ENCODE measurements at places on chromosomes 2 and 18.

DNA sequence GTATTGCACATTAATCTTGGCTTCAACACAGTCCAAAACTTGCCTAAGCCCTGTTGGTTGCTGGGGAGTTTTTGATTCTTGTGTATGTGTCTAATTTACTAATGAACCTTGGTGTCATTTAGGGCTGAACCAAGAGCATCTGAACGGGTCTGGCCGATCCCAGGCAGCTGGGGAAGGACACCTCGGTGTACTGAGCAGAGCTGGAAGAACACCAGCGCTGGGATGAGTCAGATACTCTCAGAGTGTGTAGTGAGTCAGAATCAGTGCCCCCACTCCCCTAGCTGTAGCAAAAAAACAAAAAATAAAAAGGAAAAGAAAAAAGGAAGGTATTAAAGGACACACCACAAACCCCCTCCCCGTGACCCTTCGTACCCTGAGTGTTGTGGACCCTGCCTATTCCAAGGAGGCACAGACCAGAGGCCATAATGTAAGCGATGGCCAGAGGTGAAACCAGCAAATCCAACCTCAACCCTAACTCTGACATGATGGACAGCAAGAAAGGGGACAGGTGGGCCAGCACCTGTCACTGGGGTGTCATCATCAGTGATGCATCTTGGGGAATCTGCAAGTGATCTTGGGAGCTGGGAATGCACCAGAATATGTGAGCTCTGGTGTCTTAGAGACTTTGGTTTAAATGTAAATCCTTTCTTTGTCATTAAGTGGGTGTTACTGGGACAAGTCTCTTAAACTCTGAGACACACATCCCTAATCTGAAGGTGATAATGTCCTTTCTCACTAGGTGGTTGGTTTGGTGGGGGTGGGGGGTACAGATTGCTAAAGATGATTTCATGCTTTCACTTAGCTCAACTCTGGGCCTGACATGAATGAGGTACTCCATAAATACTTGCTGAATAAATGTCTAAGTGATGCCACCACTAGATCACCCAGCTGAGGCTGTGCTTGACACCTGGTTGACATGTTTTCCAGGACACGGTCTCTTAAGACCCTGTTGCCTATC is 34.2 kb upstream of the NCOA1 start:
- DNase-seq, result no peak

DNA sequence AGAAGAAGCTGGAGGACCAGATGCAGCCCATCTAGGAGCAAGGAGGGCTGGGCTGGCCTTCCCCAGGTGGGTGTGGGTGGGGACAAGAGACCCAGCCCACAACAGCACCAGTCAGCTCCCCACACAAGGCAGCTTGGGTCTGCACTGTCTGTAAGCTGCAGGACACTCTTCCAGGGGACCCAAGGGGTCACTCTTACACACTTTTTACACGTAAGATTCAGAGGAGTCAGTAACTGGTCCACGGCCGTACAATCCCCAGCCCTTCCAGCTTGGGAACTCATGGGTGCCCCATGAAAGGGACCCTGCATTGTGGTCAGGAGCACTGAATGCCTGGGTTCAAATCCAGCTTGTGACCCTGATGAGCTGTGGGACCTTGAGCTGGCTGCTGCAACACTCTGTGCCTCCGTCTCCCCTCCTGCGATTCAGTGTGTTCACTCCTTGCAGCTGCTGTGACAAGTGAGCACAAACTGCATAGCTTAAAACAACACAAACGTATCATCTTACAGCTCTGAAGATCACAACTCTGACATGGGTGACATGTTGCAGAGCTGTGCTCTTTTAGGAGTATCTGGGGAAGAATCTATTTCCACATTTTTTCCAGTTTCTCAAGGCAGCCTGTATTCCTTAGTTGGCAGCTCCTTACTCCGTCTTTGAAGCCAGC is 11.1 kb upstream of the SLC66A3 start:
- no peak for DNase-seq

DNA sequence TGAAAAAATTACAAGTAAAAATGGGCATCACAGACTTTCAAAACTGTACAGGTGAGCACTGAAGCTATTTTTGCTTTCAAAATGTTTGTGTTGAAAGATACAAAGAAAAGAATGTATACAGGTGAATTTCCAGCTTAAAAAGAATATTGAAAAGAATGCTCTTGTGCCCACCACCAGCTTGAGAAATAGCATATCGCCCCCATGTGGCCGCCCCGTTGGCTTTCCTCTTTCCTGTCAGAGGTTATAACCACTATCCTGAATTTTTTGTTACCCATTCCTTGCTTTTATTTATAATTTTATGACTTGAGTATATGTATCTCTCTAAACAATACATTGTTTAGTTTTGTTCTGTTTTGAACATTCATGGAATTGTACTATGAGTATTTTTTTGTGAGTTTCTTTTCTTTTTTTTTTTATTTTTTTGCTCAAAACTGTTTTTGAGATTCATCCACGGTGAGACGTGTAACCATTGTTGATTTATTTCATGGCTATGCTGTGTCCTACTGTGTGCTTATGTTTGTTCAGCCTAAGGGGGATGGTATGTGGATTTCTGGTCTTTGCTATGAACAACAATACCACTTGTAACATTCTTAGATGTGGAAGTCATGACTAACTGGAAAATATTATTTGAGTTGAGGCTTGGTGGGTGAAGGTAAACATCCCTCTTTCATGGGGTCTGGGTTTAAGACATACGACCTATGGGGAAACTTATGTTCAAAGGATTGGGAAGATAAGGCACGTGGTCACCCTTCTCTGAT is 11.6 kb downstream of the TRPM8 start:
- no peak for DNase-seq

- DNase-seq, result no peak
Measured at GRCh38 chr2:180101846-180102245, 94.7 kb upstream of the CWC22 start.

- DNase-seq, result no peak
Measured at GRCh38 chr2:27270670-27271069, 4.6 kb upstream of the DNAJC5G start.

GRCh38 chr2:68110102-68110501 is 47.3 kb upstream of the C1D start:
- DNase-seq, result no peak

DNA sequence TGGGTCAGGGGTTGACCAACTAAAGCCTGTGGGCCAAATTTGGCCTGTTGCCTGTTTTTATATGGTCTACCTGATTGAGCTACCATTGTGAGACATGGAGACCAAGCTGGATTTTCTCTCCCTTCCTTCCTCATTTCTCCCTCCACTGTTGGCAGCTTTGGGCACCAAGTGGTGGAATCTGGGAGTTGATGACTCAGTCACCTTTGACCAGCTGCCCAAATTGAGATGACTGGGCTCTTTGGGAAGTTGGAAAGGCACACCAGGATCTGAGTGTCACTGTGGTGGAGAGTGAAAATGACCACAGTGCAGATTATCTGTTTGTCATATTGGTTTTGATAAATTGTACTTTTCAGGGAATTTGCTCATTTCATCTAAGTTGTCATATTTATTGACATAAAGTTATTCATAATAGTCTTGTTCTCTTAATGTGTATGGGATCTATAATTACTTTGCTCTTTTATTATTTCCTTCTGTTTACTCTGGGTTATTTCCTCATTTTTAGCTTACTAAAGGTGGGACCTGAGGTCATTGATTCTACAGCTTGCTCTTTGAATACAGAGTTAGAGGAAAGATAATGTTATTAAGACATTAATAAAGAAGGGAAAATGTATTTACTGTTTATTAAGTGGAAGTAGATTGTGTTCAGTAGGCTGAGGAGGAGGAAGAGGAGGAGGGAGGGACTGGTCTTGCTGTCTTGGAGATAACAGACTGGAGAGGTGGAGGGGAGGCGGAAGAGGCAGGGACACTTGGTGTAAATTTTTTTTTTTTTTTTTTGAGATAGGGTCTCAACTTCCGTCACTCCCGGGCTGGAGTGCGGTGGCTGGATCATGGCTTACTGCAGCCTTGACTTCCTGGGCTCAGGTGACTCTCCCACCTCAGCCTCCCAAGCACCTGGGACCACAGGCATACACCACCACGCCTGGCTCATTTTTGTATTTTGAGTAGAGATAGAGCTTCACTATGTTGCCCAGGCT is 31.8 kb downstream of the AGFG1 start:
- no peak for DNase-seq

GRCh38 chr2:30206461-30207430 is 24.6 kb upstream of the LBH start:
- DNase-seq, result no peak

DNA sequence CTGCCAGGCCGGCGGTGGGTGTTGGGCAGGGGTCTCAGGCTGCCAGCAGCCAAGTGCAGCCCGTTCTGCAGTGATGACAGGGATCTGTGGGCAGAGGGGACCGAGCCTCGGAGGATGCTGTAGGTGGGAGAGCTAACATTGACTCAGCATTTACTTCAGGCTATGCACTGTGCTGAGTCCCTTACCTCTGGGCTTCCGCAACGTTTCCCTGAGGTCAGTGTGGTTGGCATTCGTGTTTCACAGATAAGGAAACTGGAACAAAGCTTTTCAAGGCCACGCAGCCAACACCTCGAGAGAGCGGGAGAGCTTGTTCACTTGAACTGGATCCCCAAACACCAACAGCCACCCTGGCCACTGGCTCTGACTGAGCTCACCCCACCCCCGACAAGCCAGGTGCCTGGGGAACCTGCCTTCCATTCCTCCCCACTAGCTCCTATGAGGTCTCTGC is 839 bp upstream of the GPR148 start:
- no peak for DNase-seq

GRCh38 chr2:130287656-130288026 is 55.1 kb upstream of the IMP4 start:
- DNase-seq, result no peak

- DNase-seq, result no peak
Measured at GRCh38 chr2:13876491-13877037, 756.0 kb upstream of the LRATD1 start.

DNA sequence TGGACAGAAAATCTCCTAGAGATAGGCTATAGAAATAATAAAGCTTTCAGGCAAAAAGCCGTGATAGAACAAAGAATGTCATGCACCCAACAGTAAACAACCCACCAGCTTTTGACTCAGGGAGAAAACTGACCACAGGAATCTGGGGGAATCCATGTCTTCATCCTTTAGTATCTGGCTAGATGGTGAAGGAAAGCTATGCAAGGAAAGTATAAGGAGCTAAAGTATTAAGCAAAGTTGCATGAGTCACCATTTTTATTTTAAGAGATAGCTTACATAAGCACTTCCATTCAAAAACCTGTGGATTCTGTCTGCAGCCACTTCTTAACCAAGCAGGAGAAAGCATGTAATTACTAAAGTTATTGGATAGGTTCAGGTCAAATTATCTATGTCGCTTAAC is 363.8 kb downstream of the LRP1B start:
- DNase-seq, result no peak

DNA sequence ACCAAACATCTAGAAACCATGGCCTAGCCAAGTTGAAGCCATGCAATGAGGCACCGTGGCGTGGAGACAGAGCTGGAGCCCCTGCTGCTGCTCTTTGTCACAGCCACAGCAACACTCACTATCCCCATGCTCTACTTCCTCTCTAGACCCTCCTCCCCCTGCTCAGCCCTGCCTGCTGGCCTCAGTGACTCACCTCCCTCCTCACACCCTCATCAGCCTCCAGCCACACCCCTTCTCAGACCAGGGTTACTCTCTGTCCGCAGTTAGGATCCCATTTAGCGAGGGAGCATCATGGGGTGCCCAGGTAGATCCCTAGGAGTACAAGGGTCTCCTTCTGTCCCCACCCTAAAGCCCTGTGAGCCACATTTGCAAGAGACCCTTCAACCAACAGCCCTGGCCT is 25.4 kb upstream of the SOX11 start:
- DNase-seq, result no peak

- DNase-seq, result no peak
Measured at GRCh38 chr2:129239141-129239540, 740.3 kb upstream of the RAB6C start.

DNA sequence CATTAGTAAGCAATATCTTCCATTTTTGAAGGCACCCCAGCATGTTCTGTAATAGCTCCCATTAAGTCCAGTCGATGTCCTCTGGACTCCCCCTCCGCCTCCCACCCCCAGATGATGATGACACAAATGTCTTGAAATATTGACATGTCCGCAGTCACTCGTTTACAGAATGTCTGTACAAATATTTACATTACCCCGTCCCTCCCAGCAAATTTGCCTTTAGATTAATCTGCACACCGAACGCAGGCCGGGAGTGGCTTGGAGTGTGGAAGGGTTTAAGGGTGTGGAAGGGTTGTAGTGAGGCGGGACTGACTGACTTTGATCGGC is 853 bp upstream of the OSBPL6 start:
- DNase-seq, result no peak

DNA sequence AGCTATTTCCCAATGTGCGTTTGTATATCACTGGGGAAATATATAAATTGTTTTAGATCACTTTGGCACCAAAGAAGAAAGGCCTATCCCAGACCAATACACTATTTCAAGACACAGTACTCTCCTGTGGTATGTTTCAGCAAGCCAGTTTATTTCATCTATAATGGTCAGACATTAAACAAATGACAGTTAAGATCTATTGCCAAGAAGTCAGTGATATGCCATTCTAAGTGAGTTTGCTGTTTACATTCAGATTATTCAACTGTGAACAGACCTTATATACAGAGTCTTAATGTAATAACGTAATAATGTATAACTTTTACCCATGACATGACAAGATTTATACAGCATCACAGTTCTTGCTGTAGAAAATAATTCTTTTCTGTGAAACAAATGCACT is 352.7 kb downstream of the CDH7 start:
- no peak for DNase-seq

- no peak for DNase-seq
Measured at GRCh38 chr18:80231151-80231550, 16.2 kb downstream of the PARD6G start.

DNA sequence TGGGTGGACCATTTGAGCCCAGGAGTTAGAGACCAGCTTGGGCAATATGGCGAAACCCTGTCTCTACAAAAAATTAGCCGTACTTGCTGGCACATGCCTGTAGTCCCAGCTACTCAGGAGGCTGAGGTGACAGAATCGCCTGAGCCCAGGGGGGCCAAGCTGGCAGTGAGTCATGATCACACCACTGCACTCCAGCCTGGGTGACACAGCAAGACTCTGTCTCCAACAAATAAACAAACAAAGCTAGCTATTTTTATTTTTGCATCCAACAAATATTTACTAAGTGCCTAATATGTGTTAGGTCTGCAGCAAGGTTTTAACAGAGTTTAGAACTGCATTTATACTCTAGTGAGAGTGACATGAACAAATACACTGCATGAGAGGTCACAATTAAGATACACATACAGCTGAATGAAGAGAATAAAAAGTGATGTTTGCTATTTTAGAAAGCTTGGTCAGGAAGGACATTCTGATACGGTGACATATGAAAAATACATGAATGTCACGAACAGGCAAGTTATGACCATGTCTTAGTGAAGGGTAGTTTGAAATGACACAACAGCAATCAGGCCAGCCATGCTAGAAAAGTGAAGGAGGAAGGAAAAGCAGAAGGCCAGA is 83.2 kb upstream of the FRZB start:
- peak; percentile 7 for DNase-seq

DNA sequence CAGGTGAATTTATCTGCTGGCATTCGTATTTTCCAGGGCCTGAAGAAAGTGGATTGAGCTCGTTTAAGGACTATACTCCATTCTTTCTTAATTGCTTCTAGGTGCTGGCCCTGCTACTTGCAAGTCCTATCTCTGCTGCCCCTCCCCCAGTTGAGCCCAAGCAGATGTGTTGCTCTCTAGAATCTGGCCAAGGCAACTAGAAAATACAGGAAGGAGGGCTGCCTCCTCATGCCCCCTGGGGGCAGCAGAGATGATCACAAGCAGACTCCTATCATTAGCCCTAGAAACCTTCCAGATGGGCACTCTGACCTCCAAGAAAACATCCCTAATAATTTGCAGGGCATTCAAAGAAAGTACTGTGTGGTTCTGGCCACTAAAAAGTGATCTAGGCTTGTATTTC is 72.5 kb upstream of the CYP26B1 start:
- peak; percentile 47 for DNase-seq

GRCh38 chr2:23684395-23685176 is 242.3 kb downstream of the ATAD2B start:
- no peak for DNase-seq

Measured in DMS 273 treated with DMSO at 0.1 percent for 48 hours (cell line).